ENCODE measurements at places on chromosomes 13 and 19.
A peak's percentile ranks its signal among the peaks of the same experiment; 100 is the strongest.

- DNase-seq = no peak
Observed at GRCh38 chr13:28717170-28717569, 1.6 kb downstream of the SLC46A3 start.

DNA sequence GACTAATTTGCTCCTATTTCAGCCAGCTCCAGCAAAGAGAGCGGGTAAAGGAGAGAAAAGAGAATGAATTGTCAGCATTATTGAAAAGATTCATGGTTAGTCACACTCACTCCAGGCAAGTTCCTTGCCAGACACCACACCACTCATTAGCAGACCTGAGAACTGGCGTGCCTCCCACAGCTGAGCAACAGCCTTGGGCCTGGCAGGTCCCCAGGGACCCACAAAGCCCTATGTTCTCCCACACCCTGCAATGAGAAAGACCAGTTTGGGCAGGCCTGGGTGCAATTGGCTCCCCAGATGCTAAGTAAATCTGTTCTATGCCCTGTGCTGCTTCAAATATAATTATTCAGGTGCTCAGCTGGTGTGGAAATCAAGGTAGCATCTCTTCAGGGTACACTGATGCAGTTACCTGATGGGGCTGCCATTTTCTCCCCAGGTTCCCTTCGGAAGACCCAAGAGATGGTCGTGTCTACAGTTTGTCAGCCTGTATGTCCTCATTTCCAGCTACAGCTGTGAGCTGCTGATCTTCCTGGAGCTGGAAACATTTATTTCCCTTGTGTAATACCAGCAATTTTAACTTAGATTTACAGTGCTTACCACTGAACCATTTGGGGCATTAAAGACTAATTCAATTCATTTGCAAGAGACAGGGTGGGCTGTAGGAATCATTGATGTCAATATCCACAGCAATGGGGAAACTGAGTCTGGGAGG, 405.0 kb downstream of the COG6 start:
- DNase-seq = peak; percentile 68

GRCh38 chr13:60583911-60584753, 187.1 kb downstream of the TDRD3 start:
- DNase-seq = peak; percentile 15

- DNase-seq = no peak
Observed at GRCh38 chr13:106471957-106472543, 63.4 kb downstream of the EFNB2 start.

DNA sequence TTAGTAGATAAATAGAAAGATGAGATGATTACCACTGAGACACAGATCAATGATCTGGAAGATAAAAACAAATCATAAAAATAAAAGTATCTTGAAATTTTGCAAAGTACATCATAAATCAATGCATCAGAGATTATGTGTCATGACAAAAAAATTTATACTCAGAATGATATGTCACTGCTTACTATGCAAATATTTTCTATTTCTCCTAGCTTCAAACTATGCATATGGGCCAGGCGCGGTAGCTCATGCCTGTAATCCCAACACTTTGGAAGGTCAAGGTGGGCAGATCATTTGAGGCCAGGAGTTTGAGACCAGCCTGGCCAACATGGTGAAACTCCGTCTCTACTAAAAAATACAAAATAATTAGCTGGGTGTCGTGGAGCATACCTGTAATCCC, 17.3 kb upstream of the RBM26 start:
- no peak for DNase-seq

Measured in stimulated activated CD4-positive, alpha-beta T cell treated with anti-CD3 and anti-CD28 coated beads, Interleukin-15, amount 100 ng/mL, for 24 hours (primary cell).